Naive thymus-derived CD4-positive, alpha-beta T cell (primary cell): ENCODE measurements at places on chromosomes 16 and 17.

DNA sequence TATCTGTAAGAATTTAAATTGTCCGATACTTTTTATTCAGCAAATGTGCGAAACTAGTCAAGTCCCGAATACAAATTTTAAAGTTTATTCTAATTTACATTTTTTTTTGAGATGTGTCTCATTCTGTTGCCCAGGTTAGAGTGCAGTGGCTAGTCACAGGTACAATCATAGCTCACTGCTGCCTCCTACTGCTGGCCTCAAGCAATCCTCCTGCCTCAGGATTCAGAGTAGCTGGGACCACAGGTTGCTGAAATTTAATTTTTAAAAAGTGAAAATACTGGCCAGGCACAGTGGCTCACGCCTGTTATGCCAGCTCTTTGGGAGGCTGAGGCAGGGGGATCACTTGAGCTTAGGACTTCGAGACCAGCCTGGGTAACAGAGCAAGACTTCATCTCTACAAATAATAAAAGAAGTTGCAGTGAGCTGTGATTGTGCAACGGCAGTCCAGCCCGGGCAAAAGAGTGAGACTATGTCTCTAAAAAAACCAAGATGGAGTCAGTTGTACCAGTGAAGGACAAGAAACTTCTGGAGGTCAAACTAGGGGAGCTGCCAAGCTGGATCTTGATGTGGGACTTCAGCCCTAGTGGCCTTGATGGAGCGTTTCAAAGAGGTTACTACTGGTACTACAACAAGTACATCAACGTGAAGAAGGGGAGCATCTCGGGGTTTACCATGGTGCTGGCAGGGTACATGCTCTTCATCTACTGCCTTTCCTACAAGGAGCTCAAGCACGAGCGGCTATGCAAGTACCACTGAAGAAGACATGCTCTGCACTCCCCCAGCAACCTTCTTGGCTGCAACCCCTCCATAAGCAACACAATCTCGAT, 5.6 kb downstream of the POLG2 start:
- DNase-seq = peak; percentile 49

DNA sequence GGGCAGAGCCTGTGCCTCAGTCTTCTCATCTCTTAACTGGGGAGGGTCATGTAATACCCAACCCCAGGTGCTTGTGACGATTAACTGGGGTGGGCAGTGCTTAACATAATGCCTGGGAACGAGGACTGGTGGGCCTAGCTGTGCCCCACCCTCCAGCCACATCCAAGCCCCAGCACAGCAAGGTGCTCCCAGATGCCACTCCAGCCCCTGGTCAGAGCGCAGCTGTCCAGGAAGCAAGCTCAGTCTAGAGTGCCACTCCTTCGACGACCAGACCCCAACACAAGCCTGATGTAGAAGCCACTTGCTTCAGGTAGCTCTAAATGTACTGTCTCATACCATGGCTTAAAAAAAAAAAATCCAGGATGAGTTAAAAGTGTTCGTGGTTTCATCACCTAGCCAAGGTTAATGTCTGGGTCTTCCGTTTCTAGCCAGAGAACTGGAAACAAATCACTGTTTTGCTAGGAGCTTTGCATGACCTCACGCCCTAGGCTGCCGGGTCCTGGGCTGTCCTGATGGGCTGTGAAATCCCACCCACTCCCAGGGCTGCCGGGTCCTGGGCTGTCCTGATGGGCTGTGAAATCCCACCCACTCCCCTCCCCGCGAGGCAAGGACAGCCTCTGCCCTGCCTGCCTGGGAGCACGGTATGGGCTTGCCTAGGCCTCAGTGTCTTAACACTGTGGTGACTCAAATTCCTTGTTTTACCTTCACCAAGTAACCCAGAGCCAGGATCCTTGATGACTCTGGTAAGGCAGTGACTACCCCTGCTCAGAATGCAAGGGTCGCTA, 7.7 kb downstream of the MIEF2 start:
- DNase-seq = no peak

- DNase-seq = no peak
Observed at GRCh38 chr16:81692571-81692970, 86.5 kb upstream of the PLCG2 start.

DNA sequence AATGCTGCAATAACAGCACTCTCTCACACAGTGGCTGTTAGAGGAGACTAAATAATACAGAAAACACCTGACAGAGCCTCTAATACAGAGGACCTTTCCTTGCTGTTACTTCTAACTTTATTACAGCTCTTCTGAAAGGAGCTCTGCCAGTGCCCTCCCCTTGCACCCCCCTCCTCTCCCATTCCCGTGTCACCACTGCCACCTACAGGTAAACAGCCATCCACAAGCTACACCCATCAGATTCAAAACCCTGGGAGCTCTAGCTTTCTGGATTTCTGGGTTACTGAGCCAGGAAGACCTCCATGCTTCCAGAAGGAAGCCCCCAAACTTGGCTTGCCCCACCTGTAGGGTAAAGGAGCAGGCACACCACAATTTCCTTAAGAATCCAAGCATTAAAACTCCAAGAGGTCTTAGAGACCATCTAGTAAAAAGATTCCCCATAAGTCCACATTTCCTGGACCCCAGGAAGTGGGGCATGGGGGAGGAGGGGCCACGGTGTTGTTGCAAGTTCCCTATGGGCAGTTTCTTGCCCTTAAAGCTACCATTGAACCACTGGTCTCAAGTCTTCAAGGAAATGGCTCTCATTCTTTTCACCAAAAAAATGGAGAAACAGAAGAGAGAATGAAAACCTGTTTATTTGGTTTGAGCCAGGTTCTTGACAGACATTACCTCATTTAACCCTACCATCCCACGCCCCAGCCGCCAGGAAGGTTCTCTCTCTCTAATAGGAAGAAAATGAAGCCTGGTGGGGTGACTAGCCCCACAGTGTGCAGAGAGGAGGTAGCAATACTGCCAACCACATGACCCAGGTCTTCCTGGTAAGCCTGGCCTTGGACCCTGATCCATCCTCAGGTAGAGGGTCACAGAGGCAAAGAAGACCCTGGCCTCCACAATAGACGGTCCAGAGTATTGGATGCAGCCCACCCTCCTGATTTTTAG, 52.8 kb downstream of the TOM1L2 start:
- DNase-seq = peak; percentile 18

- no peak for DNase-seq
Observed at GRCh38 chr17:76735586-76736348, 1.4 kb downstream of the SRSF2 start.

- no peak for DNase-seq
Observed at GRCh38 chr16:8796469-8797363, 723 bp downstream of the TMEM186 start.

DNA sequence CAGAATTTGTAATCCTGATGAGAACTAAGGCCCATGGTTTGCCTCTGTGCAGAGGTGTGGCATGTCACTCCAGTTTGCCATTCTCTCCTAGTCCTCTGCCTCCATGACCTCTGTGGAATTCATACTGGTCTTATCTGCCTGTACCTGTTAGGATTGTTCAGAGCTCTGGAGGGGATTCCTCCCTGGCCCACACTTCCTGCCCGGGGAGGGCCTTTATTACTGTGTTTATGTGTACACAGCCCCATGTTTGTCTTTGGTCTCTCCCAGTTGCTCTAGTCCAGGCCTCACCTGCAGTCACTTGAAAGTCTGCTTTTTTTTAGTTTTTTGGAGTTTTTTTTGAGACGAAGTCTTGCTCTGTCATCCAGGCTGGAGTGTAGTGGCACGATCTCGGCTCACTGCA, 36.4 kb downstream of the RHBDL3 start:
- DNase-seq = no peak

DNA sequence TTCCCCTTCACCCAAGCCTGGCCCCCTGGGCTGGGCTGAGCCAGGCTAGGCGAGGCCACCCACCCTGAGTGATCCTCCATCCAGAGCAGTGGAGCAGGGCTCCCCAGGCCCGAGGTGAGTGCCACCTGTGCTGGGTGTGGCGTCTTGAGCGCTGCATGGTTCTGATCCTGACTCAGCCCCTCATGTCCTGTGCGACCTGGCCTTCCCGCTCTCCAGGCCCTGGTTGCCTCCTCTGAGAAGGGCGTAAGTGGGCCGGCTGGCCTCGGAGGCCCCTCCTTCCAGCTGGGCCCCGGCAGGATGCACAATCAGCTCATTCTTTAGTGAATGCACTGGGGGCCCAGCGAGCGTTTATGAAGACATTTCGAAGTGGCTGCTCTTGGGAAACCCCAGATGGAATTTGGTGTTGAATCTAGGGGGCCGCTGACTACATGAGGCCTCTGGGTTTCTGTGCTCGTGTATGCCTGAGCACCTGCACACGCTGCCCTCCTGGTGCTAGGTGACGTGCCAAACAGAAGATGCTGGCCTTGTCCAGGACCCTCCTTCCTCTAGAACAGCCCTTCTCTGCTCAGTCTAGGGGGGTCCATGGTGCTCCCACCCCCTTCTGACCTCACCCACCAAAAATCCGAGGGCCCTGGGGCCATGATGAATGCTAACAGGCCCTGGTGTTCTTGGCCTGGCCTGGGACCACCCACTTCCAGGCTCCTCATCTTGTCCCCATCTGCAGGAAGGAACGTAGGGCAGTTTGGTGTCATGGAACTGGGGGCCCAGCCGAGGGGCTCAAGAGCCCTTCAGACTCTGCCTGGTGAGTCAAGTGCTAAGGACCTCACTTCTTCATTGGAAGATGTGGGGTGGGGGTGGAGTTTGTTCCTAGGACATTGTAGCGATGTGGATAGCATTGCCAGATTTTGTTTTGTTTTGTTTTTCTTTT, 3.6 kb upstream of the TMEM92 start:
- DNase-seq = no peak

GRCh38 chr16:1839554-1839953, 12.5 kb downstream of the FAHD1 start:
- no peak for DNase-seq

- DNase-seq = peak; percentile 39
Observed at GRCh38 chr16:27972500-27972899, 91.0 kb downstream of the GSG1L start.

GRCh38 chr16:80142281-80142680, 398.5 kb upstream of the DYNLRB2 start:
- DNase-seq = no peak

- DNase-seq = peak; percentile 85
Observed at GRCh38 chr17:7132511-7133094, 18.0 kb upstream of the ASGR2 start.

- DNase-seq = no peak
Observed at GRCh38 chr17:39915559-39915958, 2.9 kb downstream of the GSDMB start.

DNA sequence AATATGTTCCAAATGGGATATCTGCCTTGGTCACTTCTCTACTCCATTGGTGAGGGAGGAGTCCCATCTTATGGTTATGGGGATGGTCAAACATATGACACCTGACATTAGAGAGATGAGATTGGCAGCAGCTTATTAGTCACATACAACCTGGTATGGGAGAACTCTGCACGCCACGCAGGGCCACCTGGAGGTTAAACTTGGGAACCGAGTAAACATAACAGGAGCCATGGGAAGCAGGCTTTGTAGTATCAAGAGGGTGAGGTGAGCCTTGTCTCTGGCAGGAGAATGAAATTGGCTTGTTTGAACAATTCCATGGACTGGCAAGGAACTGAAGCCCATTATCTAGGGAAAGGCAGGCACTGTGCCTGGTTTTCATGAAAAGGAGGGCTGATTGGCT, 238.7 kb upstream of the ELAC2 start:
- no peak for DNase-seq

- no peak for DNase-seq
Observed at GRCh38 chr16:72380283-72380682, 208.3 kb upstream of the PMFBP1 start.
